CD4-positive, alpha-beta T cell treated with Interleukin-17A for 4 hours (primary cell): ENCODE measurements at places on chromosomes 2 and 18.

DNA sequence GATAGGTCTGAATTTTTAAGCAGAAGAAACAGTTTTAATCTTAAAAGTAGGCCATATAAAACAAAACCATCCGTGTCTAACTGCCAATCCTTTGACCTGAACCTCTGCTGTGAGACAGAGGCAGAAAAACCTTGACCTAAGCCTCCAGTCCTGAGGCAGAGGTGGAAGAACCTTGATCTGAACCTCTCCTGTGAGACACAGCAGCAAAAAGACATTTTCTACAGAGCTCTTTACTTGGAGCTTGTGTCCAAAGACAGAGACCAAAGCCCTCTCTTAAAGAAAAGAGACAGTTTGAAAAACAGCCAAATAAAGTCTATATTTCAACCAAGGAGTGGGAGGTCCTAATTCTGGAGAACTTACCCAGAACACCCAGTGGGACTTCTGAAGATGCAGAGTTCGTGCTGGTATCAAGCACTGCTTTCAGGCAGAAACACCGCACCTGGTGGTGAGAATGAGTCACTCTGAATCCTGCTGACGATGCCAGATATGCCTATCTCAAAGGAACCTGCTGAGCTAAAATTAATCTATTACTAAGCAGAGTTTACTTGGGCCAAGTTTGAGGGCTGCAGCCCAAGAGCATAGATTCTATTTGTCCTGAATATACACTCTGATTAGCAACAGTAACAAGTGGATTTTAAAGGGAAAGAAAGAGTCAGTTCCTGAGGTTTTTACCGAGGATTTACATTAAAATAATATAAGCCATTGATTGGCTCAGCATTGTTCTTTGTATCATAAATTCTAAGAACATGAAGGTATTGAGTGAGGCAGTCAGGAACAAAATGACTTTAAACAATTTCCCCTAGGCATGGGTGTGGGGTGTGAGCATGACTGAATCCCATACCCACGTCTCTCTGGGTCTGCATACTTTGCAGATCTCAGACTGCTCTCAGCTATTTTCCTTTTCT lies 806.4 kb downstream of the TRIB2 start:
- no peak for DNase-seq

- DNase-seq: no peak
These were observed 167.4 kb downstream of the THSD7B start for GRCh38 chr2:136932700-136933099.

- no peak for DNase-seq
These were observed 56.4 kb upstream of the ITGB6 start for GRCh38 chr2:160256507-160256906.

DNA sequence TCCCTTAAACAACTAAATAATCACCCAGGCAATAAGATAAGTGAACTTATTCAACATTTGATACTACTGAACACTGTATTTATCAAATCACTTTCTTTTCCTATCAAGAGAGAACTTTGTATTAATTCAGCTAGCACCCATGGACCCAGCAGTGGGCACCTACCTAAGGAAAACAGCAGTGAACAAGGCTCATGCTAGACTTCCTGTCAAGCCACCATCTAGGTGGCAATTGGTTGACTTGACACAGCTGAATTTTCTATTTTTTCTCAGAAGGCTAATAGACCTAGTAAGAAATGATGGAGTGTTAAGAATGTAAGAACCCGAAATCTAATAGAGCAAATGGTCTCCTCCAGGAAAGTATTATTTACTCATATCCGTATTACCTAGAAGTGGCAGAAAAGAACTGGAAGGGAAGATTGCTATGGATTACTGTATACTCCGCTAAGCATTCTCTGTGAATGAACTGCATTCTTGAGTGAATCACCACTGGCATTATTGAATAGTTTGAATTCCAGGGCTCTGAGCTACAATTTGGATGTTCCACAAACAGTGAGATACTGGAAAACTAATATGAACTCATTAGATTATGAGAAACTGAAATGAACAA lies 988.2 kb upstream of the CDH2 start:
- no peak for DNase-seq

- no peak for DNase-seq
These were observed 224.1 kb upstream of the DPP10 start for GRCh38 chr2:114218383-114218782.

DNA sequence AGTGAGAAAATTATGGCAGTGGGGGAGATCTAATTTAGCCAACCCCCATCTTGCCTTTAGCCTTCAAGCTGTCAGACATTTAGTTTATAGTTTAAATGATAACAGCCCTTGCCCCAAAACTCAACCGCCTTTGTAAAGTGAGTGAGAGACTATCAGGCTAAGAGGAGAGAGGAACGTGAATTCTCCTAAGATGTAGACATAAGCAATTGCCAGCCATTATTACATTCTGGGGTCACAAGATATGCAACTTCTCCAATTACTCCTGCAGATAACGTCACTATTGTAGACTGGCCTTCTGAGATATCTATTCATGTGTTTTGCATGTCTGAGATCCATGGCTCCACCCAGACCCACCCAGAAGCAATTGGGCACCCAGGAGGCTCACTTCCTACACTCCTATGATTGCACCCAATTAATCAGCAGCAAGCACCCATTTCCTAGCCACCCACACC lies 307.3 kb downstream of the NBAS start:
- DNase-seq: no peak

GRCh38 chr2:133862400-133862977 lies 294.2 kb upstream of the NCKAP5 start:
- no peak for DNase-seq

DNA sequence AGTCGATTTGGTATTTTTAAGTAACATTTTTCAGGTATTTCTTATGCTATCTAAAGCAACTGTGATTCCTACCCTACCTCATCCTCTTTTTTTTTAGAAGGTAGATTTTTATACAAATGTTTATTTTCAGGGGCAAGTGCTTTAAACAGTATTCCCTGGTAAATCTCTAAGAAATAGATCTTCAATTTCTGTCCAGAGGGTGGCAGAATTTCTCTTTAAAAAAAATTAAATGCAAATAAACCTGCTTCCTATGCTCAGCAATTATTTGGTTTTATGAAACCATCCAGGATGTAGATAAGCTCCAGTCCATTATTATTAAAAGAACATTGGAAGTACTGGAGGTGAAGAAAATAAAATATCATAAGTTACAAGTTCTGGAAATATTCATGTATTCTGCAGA lies 191.9 kb downstream of the MYO3B start:
- DNase-seq: no peak

DNA sequence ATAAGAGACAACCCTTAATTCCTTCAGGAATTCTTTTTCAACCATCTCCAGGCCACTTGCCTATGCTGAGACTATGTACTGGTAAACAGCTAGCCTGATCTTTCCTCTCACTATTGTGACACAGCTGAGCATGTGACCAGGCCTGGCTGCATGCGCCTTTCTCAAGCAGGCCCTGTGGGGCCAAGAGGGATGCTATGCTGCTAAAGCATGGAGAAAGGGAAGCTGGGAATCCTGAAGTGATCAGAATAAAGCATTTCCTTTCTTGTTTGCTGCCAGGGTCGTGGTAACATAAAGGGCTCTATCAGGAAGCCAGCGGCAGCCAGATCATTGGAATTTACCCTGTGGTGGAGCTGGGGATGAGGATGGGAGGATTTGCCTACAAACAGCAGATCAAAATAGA lies 29.8 kb upstream of the LCLAT1 start:
- no peak for DNase-seq

GRCh38 chr18:26003356-26003755 lies 87.1 kb downstream of the SS18 start:
- DNase-seq: no peak

- DNase-seq: no peak
These were observed 10.0 kb upstream of the DUSP19 start for GRCh38 chr2:183068561-183068960.

DNA sequence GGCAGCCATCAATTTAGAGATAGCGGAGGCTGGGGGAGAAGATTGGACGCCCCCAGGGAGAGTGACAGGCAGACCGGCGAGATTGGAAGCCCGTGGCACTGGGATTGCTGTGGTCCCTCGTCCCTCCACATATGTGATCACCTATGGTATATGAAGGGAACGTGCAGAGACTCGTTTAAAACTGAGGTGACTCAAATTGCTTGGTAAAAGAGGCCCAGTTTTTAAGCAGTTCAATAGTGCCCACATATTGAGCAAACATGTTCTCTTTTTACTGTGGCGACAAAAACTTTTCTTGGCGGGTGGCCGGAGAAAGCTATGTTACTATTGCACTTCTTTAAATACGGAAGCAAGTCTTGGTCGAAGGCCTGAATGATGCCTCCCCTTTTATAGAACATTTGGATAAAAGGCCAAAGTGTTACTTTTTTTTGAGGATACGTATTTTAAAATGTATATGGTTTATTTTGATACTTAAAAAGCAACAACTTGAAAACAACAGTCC lies 9.1 kb downstream of the B3GNT2 start:
- no peak for DNase-seq

DNA sequence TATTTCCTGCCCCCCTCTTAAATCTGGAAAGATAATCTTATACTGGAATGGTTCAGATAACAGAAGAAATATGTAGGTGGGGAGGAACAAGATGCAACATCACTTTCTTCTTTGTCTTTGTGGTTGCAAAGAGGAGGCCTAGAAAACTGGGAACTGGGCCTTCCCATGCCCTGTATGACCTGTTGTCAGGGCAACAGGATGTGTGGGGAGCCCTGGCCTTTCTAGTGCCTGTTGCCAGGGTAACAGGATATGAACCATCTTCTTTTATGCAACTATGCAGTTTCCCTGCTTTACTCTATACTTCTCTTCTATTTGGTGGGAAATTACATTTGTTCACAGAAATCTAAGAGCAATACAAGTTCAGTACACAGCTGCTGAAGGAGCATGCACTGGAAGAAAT lies 79.8 kb upstream of the PDE1A start:
- DNase-seq: no peak

DNA sequence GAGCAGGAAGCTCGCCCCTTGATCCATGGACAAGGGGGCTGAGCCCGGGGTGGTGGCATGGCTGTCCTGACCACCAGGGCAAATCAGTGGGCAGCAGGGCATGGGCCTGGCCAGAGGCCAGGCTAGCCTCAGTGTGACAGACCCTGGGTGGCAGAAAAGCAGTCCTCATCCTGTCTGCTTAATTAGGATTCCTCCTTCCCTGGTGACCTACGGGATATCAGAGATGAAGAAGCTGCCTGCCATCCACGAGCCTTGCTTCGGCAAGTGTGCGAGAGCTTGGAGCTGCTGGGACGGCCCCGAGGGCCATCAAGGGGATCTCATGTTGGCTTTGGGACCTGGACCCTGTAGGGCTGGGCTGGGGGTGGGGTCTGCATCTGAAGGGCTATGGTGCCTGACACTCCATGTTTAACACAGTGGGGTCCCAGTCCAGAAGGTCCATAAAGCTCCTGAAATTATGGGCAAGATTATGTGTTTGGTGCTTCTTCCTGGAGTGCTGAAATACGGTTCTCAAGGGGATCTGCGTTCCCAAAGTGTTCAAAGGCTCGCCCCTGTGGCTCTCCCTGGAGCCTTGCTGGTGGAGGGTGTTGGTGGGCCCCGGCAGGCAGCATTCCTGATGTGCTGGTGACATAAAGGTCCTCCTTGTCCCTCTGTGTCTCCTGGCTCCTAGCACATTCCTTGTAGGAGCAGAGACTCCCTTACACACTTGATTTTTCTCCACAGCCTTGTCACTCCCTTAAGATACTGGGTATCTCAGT lies 52.6 kb downstream of the KCNIP3 start:
- DNase-seq: no peak
